ENCODE measurements at places on chromosomes 7 and 10. TPM values are rescaled to one million over a fixed set of nuclear protein-coding genes. Genes with fewer than 3 reads are reported as not detected.

The MRPS33 gene
- 30.7 TPM for total RNA-seq

The TMEM229A gene
- total RNA-seq: not detected

The PHYHIPL gene
- total RNA-seq: not detected

DNA sequence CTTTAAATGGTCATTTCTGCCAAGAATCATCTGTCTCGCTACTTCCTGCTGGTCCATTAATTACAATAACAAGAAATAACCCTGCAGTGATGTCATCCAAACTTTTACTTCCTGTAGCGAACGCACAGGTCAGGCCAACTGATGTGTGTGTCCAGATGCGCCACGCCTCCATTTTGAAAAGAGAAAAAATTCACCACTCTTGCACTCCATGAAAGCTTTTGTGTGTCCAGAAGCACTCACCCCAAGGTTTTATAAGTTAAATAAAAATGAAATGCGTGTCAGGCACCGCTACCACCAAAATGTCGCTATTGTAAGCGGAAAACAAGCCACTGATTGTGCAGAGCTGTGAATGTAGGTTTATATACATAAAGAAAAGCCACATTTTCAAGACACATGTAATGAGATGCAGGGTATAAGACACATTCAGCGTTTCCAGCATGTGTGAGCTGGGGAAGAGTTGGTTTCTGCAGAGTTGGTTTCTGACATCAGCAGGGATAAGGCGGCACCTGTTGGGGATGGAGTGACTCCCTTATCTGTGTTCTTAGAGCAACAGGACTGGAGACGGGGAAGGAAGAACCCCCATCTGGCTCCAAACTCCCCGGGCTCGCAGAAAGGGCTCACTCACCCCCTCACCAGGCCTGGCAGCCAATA, 83.3 kb downstream of the CTBP2 start:
- no peak for DNase-seq

DNA sequence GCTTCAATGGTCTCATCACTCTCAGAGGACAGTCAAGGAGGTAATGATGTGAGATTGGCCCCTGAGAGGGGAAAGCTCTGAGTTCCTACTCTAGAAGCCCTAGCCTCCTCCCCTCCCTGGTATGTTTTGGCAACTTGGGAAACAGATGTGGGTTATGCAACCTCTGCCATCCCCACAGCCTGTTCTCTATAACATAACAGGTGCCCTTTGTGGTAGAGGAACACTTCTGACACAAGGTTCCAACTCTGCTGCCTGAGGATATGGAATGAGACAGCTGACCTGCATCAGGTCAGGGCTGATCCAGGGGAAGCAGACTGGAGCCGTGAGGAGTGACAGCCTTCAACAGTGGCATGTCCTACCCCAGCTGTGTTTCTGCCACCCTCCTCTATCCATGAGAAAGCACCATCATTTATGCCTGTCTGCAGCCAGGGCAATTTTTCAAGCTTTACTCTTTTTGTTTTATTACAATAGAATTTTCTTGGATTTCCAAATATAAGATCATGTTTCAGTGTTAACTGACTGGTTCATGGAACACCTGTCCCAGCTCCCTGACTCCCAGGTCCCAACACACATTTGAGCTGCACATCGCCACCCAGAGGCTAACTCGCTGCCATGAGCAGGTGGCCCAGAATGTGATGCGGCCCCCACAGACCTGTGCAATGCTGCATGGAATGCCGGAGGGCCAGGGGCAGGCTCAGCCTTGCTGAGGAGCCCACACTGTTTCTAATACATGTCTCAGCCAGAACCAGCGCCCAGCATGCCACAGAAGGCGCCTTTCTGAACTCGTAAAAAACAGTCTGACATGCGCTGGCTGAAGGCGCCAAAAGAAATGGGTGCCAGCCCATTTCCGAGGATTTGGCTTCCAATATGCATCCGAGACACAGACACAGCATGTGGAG, 124.8 kb upstream of the CHST15 start:
- DNase-seq: peak; percentile 25

DNA sequence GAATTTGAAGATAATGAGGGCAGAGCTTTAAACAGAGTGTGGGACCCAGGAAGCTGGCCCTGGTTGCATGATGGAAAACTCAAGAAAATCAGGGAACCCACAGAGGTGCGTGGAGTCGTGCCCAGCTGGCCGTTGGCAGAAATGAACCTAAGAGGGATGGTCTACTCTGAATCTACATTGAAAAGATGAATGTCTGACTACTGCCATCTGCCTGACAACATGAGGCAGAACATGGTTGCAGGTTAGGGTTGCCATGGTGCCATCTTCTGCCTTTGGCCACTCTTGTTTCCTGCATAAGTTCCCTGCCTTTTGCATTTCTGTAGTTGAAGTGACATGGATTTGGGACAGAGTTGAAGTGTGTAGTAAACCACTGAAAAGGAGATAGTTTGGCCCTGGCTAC, 138.5 kb upstream of the COBL start:
- DNase-seq: no peak

DNA sequence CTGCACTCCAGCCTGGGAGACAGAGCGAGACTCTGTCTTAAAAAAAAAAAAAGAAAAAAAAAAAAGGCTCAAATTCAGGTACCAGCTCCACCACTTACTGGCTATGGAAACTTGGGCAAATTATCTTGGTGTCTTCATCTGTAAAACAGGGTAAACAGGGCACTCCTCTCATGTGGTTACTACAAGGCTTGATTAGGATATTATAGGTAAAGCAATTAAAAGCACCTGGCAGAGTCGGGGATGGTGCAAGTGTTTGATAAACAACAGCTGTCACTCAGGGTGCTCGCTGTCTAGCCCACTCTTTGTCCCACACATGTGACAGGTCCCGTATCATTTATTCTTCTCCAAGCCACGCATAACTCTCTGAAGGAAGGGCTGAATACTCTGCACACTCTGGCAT, 96.9 kb downstream of the SORBS1 start:
- DNase-seq: no peak

DNA sequence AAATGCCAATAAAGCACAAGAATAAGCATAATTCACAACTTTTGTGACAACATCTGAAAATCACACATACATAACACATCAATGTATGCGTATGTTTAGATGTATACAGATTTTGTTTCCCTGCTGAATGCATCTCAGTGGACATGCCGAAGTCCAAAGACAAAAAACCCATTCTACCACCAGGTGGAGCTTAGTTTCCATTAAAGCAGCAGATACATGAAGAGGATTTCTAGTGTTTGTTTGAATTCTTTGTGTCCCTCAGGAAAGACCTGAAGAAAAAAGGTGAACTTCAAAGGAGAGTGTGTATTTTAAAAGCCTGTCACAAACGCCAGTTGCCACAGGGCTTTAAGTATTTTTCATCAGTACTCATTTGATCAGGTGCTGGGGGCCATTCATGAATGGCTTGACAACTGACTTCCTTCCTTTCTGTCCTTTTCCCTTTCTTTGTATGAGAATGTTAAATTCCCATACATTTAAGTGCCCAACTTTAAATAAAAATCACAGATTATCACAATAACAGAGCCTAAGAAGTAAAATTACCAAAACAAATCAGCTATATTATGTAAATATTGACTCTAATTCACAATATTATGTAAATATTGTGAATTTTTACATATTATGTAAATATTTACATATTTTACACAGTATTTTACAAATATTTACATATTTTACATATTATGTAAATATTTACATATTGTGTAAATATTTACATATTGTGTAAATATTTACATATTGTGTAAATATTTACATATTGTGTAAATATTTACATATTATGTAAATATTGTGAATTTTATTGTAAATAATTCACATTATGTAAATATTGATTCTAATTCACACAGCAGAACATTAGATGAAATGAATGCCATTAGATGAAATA, 343.0 kb downstream of the CRPPA start:
- no peak for DNase-seq

- no peak for DNase-seq
Measured at GRCh38 chr10:73228247-73228646, 18.8 kb downstream of the DNAJC9 start.

GRCh38 chr7:22002726-22003125, 57.0 kb upstream of the CDCA7L start:
- no peak for DNase-seq

- DNase-seq: no peak
Measured at GRCh38 chr10:114195079-114195478, 15.9 kb downstream of the TDRD1 start.

GRCh38 chr10:122342293-122343134, 32.0 kb upstream of the PLEKHA1 start:
- no peak for DNase-seq

DNA sequence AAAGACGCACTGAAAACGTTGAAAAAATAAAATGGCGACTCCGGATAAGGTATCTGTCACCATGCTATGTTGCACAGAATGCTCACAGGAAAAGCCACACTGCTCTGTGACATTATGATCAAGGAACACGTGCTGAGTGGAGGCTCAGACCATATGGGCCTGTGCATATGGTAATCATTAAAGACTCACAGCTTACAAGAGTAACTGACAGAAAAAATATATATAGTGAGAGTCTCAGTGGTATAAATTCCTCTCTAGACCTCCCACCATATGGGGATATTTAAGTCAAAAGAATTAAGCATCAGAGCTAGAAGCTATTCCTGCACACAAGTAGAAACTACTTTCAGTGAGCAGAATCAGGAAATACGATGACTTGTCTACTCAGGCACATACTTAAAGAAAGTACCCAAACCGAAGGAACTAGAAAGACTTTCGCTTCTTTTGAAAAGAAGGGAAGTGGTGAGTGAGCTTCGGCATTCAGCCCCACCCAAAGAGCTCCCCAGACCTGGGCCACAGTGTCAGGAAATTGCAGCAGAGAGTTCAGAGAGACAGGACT, 65.1 kb upstream of the MPP7 start:
- no peak for DNase-seq

DNA sequence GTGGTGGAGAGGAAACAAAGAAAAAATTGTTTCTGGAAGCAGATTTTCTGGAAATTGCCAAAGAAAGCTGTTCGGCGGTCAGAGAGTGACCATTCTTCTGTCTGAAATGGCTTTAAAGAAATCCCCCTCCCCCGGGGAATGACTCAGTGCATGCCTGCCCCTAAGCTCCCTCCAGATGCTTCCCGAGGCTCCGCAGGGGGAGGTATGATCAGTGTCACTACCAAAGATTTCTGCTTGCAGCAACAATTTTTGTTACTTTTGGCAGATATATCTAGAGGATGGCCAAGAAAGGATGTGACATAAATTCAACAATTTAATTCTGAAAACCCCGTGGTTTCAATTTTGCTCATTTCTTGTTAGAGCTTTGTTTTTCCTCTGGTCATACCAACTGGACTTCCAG, 163.9 kb downstream of the JCAD start:
- peak; percentile 56 for DNase-seq

DNA sequence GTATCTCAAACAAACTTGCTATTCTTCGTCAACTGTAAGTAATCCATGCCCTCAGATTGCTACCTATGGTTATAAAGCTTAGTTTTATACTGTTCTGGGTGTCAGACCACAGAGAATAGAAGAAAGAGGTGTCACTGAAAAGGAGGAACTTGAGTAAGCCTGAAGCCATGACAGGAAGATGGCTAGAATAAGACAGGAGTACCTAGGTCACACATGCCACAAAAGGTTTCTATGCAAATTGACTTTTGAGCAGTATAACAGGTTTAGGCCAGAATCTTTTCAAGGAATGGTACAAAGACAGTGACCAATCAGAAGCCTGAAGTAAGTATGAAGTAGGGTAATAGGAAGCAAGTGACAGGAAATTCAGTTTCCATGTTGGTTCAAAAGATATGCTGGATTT, 23.5 kb downstream of the FBXW4 start:
- DNase-seq: no peak

DNA sequence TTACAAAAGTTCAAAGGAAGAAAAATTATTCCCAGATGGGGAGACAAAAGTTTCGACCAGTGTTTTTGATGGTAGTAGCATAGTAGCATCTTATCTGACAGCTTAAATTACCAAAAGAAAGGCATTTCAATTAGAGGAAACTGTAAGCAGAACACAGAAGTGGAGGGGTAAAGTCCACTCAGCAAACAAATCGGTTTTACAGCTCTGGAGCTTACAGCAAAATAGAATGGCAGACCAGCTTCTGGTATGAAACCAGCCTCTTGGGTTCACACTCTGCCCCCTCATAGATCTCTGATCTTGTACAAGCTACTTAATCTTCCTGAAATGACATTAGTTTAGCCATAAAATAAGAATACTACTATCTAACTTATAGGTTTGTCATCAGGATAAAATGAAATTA, 118.6 kb downstream of the RNF32 start:
- DNase-seq: no peak

DNA sequence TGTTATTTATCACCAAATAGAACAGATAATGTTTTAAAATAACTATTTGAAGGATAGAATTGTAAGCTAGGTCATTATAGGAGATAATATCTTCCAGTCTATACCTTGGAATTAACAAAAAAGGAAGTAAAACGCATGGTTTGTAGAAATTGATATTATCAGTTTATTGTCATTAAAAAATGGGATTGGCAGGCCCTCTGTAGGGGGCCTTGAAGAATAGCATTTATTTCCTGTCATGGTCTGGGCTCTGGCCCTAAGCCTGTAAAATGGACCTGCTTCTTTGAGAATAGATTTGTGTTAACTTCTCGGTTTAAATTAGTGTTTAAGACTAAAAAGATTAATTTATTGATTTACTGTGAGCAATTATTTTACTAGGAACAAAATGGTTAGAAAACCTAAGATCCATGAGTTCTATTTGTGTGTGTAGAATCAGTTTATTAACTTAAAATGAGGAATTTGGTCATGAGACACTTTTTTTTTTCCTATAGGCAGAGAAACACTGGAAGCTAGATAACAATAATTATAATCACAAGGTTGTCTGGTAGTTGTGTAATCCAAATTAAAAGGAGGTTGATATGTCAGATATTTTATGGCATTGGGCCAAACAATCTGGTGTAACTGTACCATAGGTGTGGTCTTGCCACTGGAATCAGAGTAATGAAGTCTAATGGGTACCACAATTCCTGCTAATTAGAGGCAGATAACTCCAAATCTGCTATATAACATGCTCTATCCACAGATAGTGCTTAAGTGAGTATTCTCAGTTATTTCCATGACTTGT, 197.4 kb upstream of the FOXP2 start:
- DNase-seq: no peak

GRCh38 chr7:99562832-99563231, 4.4 kb downstream of the ZNF655 start:
- peak; percentile 93 for DNase-seq

- no peak for DNase-seq
Measured at GRCh38 chr10:4835494-4835918, 9.5 kb downstream of the AKR1E2 start.
